Stimulated activated CD4-positive, alpha-beta T cell treated with anti-CD3 and anti-CD28 coated beads, Interleukin-2, amount 100 ng/mL, for 48 hours (primary cell): ENCODE measurements at places on chromosomes 6 and 20.

GRCh38 chr6:149202952-149203351 lies 114.6 kb upstream of the TAB2 start:
- DNase-seq: no peak

- no peak for DNase-seq
Measured at GRCh38 chr6:136403110-136403980, 113.7 kb upstream of the BCLAF1 start.

DNA sequence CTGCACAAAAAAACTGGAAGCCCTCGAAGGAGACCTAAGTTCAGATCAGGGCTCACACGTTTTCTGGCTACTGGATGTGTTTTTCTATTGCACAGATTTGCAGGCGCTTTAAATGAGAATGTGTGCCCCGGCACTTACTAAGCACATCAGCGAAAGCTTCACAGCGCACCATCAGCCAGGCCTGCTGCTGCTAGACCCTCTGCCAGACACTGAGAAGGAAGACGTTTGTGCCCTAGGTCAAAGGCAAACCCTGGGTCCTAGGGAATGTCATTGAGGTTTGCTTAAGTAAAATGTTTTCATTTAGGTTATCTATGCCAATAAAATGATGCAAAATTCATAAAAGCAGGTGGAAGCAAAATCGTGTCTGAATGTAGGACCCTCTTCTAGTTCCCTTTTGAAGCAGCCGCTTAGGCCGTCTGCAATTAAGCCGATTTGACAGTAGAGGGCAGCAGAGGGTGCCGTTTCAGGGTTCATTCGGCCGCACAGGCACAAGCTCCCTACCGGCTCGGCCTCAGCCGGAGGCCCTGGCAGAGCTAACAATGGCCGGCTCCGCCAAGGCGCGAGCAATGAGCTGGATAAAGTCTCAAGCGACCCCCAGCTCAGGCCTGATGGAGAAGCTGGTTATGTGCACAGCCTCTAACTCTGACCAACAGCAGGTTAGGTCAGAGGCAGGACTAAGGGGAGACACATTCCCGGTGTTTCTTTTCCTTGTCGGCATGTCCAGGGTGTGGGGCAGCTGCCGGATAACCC lies 107.2 kb upstream of the FOXA2 start:
- peak; percentile 39 for DNase-seq

DNA sequence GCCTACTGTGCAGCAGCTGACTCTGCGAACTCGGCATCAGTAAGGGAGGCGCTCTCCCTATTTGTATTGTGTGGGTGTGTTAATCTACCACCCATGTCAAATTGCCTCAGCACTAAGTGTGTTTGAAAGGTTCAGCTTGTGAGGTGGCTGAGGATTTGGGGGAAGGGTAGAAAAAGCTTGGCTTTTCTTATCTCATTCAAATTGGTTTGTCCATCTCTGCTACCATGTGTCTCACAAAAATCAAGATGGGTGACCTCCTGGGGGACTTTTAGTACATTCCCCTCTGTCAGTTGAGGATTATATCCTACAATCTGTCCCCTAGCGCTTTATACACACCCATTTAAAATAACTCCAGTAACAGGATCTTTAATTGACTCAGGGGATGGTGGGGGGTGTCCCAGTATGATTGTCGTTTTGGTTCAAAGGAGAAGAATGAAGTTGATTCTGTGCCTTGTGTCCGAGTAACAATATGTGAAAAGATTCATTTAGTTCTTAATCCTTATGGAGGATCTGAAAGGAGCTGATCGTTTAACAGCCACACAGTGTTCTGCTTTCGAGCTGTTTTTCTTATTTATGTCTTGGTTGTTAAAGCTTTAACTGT lies 609.6 kb downstream of the PKHD1 start:
- DNase-seq: no peak

DNA sequence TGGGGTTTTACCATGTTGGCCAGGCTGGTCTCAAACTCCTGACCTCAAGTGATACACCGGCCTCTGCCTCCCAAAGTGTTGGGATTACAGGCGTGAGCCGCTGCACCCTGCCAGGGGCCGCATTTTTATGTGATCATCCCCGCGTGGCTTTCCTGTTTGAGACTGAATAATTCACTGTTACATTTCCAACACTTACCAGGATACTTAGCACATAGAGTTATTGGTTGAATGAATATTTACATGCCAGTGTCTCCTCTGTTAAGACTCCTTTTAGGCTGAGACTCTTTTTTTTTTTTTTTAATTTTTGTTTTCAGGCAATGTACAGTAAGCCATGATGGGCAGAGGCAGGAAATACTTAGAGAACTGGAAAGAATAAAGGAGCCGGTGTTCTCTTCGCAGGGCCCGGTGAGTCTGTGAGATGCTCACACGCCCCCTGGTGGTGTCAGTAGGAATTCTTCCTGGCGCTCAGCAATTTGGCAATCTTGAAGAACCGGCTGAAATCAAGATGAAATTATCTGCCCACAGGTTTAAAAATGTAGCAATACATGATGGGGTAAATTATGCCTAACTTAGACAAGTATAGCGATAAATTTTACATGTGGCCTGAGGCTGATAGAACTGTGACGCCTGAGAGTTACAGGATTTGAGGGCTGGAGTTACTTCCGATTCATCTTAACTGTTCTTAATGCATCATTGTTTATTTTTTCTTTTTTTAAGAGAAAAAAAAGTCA lies 7.6 kb upstream of the RNF114 start:
- DNase-seq: peak; percentile 80

- DNase-seq: no peak
Measured at GRCh38 chr6:154885214-154885613, 109.9 kb upstream of the TIAM2 start.

DNA sequence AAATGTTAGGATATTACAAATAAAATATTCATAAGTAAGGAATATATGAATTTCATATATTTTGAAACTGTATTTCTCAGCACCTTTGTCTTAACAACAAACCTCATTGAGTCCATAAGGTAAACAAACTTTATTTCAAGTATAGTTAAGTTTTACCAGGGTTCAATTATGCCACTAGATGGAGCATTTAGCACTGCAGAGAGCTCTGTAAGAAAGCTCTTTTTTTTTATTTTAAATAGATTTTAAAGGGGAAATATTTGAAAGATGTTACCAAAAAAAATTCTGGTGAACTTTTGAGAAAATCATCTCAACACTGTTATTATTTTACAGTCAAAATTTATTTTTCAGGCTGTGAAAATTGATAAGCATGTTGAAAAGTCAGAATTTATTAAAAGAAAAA lies 955.2 kb upstream of the EYS start:
- DNase-seq: no peak

DNA sequence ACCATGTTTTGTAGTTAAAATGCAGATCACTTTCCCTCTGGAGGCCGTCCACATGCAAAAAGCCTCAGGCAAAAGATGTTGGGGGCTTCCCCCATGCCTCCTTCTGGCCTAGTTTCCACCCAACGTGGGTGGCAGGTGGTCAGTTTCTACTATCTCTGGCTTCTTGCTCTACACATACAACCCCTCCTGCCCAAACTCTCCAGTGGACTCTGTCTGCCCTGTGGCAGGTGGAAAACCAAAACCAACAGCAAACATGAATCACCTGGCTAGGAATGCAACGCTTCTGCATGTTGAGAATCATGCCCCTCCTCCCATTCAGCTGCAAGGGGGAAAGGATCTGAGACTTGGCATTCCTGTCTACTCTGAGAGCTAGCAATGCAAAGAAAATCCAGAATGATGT lies 94.8 kb downstream of the MBOAT1 start:
- no peak for DNase-seq

DNA sequence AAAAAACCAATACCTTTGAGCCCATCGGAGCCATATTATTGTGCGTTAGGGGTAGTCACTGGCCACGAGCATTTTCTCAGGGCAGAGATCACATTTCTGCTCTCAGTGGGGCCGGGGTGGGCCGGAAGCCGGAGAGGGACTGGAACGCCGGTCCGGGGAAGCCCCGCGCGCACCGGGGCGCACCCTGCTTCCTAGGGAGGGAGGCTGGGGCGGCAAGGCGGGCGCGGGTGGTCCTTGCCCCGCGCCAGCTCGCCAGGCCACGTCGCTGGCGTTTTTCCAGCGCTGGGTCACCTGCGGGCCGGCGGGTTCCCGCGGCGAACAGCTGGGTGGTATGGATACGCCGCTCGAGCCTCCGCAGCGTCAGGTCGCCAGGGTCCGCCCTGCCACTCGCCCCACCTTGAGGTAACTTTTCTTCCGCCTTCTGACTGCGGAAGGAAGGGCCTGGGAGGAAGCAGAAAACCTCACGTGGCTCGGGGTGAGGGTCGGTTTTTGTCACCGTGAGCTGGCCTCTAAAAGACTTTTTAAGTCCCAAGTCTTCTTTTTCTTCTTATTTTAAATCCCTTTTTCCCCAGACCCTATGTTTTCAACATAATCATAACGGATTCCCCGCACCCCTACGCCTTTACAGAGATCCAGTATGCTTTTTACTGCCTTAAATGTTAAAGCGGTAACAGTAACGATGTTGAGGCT lies 2.7 kb upstream of the EEF1A1 start:
- DNase-seq: peak; percentile 64

DNA sequence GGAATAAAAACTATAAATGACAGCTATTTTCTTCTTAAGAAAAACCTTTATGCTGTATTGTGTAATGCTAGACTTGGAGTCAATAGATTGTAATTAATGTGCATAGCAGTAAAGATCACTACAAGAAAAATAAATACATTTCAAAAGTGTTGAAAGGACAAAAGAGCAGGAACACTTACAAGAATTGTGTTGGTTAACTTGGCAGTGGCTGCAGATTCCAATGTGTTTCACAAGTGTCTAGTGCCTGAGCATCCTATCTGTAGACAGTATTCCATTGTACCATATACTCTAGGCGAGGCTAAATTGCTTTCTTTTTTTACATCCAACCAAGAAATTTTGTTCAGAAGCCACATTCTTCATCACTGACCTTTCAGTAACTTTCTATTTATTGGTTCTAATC lies 924.1 kb downstream of the EPHA7 start:
- no peak for DNase-seq

DNA sequence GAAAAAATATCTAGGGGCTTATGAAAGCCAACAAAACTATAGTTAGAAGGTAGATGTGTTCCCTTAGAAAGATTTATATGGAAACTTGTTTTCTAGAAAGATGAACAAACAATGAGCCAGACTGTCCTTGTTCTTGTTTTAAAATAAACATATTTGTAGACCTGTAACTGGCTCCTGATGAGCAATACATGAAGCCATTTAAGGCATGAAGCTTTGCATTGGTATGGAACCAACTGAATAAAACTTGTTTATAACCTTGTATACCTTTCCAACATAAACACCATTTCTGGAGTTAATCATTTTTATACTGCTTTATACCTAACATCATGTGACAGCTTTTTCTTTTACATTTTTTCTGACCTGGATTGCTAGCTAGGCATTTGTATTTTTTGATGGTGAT lies 247.8 kb downstream of the PRL start:
- no peak for DNase-seq

DNA sequence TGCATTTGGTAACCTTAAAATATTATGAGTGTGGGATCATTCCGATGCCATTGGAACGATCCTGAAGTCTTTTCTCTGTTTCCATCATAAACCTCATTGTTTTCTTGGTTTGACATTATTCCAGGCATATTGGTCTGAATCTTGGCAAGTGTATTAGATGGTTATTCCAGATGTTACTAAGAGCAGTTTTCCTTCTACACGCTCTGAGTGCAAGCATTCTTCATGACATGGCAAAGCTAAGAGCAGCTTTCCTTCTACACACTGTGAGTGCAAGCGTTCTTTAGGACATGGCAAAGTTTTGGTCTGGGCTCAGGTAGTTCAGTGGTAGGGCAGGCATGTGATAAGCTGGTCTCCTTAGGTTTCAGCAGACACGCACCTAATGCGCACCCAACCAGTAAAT lies 53.0 kb downstream of the SMOC2 start:
- no peak for DNase-seq

- no peak for DNase-seq
Measured at GRCh38 chr20:43389211-43389610, 68.5 kb upstream of the SRSF6 start.

GRCh38 chr20:19317237-19318069 lies 105.0 kb downstream of the SLC24A3 start:
- no peak for DNase-seq

DNA sequence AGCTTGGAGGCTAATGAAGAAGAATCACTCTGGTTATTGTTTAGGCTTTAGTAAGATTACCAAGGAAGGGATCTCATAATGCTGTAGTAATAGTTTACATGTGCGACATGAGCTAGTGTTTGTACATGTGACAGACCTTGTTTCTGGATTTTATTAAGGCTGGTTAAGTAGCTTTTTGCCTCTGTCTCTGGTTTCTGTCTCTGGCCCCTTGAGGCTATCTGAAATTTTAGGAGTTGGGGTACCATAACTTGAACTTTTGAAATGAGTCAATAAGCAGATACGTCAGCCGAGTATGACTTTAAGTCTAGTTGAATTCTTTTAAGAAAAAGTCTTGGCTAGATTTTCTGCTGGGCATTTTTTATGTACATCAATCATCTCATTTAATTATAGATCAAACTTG lies 9.5 kb downstream of the CBFA2T2 start:
- no peak for DNase-seq

GRCh38 chr6:125293587-125293986 lies 8.2 kb downstream of the HDDC2 start:
- DNase-seq: no peak

DNA sequence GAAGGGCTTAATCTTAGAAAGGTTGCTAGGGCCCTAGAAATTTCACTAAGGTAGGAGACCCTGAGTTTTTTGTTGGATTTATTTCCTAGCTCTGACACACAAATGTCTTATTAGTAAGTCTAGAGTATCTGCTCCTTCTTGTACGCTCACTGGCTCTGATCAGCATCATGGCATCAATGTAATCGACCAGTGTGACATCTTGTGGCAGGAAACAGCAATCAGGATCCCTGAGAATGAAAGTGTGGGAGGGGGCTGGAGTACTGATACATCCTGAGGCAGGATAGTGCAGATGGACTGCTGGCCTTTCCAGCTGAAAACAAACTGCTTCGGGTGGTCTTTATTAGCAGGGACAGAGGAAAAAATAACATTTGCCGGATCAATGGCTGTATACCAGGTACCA lies 10.0 kb upstream of the CST7 start:
- DNase-seq: no peak

GRCh38 chr20:11411765-11412164 lies 505.9 kb upstream of the BTBD3 start:
- DNase-seq: no peak

GRCh38 chr6:16690608-16691142 lies 70.6 kb downstream of the ATXN1 start:
- DNase-seq: no peak

- DNase-seq: no peak
Measured at GRCh38 chr6:99712519-99712918, 105.9 kb downstream of the PRDM13 start.

- no peak for DNase-seq
Measured at GRCh38 chr20:1687053-1687452, 29.5 kb upstream of the SIRPG start.

- no peak for DNase-seq
Measured at GRCh38 chr20:48257833-48258232, 472.6 kb upstream of the SULF2 start.

GRCh38 chr6:26223650-26224546 lies 136.7 kb downstream of the HFE start:
- DNase-seq: no peak

- DNase-seq: no peak
Measured at GRCh38 chr6:12356983-12357972, 67.1 kb downstream of the EDN1 start.

- DNase-seq: no peak
Measured at GRCh38 chr6:151154418-151154817, 85.3 kb upstream of the AKAP12 start.

GRCh38 chr6:126696921-126697693 lies 357.2 kb downstream of the CENPW start:
- no peak for DNase-seq

- DNase-seq: no peak
Measured at GRCh38 chr20:61353261-61354000, 101.4 kb downstream of the CDH4 start.
